Hematopoietic multipotent progenitor cell treated with erythropoietin and hydrocortisone succinate and interleukin-3 and kit ligand, for 17 days (in vitro differentiated cells): ENCODE measurements at places on chromosomes 1 and 21.

DNA sequence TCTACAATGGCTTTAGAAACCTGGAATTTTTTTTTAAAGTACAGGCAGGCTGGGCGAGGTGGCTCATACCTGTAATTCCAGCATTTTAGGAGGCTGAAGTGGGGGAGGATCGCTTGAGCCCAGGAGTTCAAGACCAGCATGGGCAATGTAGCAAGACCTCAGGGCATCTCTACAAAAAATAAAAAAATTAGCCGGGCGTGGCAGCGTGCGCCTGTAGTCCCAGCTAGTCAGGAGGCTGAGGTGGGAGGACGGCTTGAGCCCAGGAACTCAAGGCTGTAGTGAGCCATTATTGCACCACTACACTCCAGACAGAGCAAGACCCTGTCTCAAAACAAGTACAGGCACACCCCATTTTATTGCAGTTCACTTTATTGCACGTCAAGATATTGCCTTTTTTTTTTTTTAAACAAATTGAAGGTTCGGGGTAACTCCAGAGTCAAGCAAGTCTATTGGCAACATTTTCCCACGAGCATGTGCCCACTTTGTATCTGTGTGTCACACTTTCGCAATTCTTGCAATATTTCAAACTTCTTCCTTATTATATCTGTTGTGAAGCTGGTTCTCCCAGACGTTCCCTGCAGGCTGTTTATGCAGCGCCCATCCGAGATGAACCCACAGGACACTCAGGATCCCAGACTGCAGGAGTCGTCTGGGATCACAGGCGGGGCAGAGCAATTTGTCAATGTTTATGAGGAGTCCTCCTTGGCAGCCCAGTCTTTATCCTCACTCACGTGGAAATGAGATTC, 4.7 kb downstream of the HES2 start:
- DNase-seq = no peak

- no peak for DNase-seq
These were observed 78.6 kb upstream of the SLC44A3 start for GRCh38 chr1:94741510-94741909.

- DNase-seq = peak; percentile 22
These were observed 5.2 kb upstream of the HLX start for GRCh38 chr1:220873868-220874655.

DNA sequence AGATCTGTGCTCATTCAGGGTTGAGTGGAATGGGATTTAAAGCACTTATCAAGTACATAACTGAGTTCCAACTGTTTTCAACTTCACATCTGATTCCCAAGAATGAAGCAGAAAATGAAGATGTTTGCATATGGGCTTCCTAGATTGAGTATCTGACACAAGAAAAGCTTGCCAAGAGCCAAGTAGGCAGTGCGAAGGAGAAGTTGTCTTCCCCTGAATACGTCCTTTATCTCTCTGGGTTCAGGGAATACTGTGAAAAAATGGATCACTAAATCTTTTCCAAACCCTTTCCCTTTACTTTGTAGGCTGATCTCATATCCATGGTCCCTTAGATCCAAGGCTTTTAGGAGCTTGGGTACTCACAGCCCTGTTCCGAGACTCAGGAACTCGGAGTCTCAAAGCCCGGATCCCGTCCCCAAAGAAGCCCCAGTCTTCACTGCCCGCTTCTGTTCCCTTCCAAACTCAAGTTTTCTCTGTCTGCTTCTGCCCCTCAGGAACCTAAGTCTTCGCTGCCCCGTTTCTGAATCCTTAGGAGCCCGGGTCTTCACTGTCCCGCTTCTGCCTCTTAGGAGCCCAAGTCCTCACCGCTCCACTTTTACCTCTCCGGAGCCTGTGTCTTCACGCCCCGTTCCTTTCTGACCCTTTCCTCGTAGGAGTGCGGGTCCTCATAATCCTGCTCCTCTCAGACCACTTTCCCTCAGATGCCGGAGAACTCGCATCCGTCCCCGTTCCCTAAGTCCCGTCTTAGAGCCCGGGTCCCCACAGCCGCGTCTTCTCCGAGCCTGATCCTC, 616 bp downstream of the TAF12 start:
- DNase-seq = no peak

- DNase-seq = no peak
These were observed 25.2 kb downstream of the CA6 start for GRCh38 chr1:8970870-8971337.

- no peak for DNase-seq
These were observed 31.5 kb downstream of the PAPPA2 start for GRCh38 chr1:176494436-176494835.

- peak; percentile 8 for DNase-seq
These were observed 69.0 kb upstream of the RAVER2 start for GRCh38 chr1:64675718-64676345.

DNA sequence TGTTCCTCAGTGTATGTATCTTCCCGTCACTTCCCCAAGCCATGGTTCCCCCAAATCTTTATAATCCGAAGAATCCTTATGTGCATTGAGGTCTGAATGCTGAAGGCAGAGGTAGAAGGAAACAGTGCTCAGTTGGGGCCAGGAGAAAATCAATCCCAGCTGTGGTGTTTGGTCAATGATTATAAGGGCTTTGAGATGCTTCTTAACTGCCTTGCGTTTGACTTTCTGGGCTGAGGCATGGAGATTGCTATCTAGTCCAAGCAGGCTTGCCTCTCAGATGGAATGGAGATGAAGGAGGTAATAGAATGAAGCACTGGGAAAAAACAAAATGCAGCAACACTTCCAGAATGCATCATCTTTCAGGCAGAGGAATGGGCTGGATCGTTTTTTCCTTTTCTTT, 3.6 kb upstream of the MAP1LC3C start:
- DNase-seq = no peak
